ENCODE measurements at places on chromosomes 7 and 10. TPM values are rescaled to one million over a fixed set of nuclear protein-coding genes. Genes with fewer than 3 reads are reported as not detected.

GRCh38 chr10:71334221-71334791 is 15.2 kb downstream of the SLC29A3 start:
- H3K4me1 ChIP-seq: peaks cover 3% of the 10 kb centered on the region
- peak; percentile 74 for DNase-seq
- no peak overlapping the region for H3K4me3 ChIP-seq

GRCh38 chr7:111384065-111384891 is 178.0 kb downstream of the IMMP2L start:
- H3K27me3 ChIP-seq: no peaks in the 10 kb centered on the region
- DNase-seq: no peak

GRCh38 chr7:100604028-100604975 is 2.1 kb downstream of the PCOLCE start:
- peak overlapping the region; percentile 67 for H3K4me3 ChIP-seq
- peak; percentile 84 for DNase-seq
- no peaks in the 10 kb centered on the region for H3K27me3 ChIP-seq
- H3K4me1 ChIP-seq: peaks cover 23% of the 10 kb centered on the region

DNA sequence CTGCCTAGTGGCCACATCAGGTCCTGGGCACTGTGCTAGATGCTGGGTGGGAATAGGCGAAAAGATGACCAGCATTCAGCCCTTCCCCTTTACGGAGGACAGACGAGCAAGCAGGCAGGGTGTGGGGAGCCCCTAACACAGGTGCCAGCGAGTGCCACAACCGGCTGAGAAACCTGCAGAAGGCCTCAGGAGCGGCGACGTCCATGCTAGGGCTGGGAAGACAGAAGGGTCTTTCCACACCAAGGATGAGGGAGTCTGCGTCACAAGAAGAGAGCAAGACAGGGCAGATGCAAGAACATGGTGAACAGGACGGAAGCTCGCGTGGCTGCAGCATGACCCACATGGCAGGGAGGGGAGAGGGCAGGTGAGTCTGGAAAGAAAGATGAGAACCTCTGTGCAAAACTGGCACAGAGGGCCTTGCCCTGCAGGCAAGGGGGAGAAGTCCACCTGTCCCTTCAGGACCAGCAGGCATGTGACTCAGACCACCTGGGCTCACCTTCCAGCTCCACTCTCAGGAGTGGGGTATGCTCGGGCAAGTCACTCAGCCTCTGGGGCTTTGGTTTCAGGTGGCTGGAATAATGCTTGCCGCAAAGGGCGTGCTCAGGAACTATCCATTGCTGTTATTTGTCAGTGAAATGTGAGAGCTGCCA is 36.6 kb downstream of the KCNH2 start:
- no peaks in the 10 kb centered on the region for H3K4me1 ChIP-seq
- peak; percentile 42 for DNase-seq
- H3K36me3 ChIP-seq: no peaks in the 10 kb centered on the region
- H3K27ac ChIP-seq: no peak overlapping the region
- H3K27me3 ChIP-seq: no peaks in the 10 kb centered on the region

- H3K27me3 ChIP-seq: no peaks in the 10 kb centered on the region
- H3K27ac ChIP-seq: no peak overlapping the region
- H3K4me3 ChIP-seq: no peak overlapping the region
- H3K36me3 ChIP-seq: no peaks in the 10 kb centered on the region
- no peaks in the 10 kb centered on the region for H3K4me1 ChIP-seq
Measured at GRCh38 chr7:157097056-157097329, 41.7 kb upstream of the UBE3C start.

GRCh38 chr10:122521011-122521410 is 39.5 kb upstream of the DMBT1 start:
- no peaks in the 10 kb centered on the region for H3K36me3 ChIP-seq
- no peak overlapping the region for H3K4me3 ChIP-seq
- peaks cover under 1% of the 10 kb centered on the region for H3K4me1 ChIP-seq

- no peaks in the 10 kb centered on the region for H3K4me1 ChIP-seq
- H3K27ac ChIP-seq: no peak overlapping the region
- H3K4me3 ChIP-seq: no peak overlapping the region
- DNase-seq: no peak
Measured at GRCh38 chr7:138741453-138741735, 40.2 kb upstream of the SVOPL start.

DNA sequence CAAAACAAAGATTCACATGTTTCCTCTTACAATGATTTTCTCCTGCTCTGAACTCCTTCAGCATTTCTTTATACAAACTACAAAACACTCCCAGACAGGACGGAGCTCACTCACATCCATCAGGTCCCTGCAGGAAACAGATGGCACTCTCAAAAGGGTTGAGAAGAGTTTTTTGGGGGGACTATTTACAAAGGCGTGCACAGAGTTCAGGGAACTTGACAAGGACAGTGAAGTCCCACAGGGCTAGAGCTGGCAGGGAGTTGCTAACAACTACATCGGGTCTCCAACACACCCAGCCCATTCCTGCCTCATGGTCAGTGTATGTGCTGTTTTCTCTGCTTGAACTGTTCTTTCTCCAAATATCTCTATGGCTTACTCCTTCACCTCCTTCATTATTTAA is 24.7 kb upstream of the YAE1 start:
- H3K27ac ChIP-seq: no peak overlapping the region
- no peaks in the 10 kb centered on the region for H3K4me1 ChIP-seq
- H3K4me3 ChIP-seq: no peak overlapping the region
- H3K27me3 ChIP-seq: no peaks in the 10 kb centered on the region
- DNase-seq: no peak

DNA sequence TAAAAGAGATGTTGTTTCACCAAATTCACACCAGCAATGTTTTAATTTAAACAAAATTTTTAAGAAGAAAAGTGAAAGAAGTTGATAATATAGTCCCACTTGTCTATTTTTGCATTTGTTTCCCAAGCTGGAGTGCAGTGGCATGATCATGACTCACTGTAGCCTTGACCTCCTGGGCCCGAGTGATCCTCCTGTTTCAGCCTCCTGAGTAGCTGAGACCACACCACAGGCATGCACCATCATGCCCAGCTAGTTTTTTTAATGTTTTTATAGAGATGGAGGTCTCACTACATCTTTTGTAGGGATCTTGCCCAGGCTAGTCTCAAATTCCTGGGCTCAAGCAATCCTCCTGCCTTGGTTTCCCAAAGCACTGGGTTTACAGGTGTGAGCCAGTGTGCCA is 14.1 kb upstream of the NDUFA5 start:
- no peak for DNase-seq
- H3K36me3 ChIP-seq: no peaks in the 10 kb centered on the region
- H3K27me3 ChIP-seq: no peaks in the 10 kb centered on the region
- no peaks in the 10 kb centered on the region for H3K4me1 ChIP-seq

- H3K27ac ChIP-seq: peak overlapping the region; percentile 98
- H3K4me3 ChIP-seq: peak overlapping the region; percentile 76
- no peak for DNase-seq
Measured at GRCh38 chr10:122112021-122112616, 123.2 kb downstream of the TACC2 start.

- DNase-seq: no peak
- H3K27me3 ChIP-seq: no peaks in the 10 kb centered on the region
- H3K36me3 ChIP-seq: no peaks in the 10 kb centered on the region
- H3K27ac ChIP-seq: no peak overlapping the region
Measured at GRCh38 chr10:60605476-60605875, 172.8 kb upstream of the CDK1 start.

DNA sequence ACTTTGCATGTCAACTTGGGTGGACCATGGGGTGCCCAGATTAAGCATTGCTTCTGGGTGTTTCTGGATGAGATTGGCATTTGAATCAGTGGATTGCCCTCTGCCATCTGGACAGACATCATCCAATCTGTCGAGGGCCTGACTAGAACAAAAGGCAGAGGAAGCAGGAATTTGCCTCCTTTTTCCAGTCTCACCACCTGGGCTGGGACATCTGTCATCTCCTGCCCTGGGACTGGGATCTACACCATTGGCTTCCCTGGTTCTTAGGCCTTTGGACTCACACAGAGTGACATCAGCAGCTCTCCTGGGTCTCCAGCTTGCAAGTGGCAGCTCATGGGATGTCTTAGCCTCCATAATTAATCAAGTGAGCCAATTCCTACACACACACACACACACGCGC is 10.3 kb downstream of the SLC13A4 start:
- no peak overlapping the region for H3K4me3 ChIP-seq
- H3K36me3 ChIP-seq: no peaks in the 10 kb centered on the region
- H3K27ac ChIP-seq: no peak overlapping the region
- no peaks in the 10 kb centered on the region for H3K4me1 ChIP-seq
- DNase-seq: no peak
- no peaks in the 10 kb centered on the region for H3K27me3 ChIP-seq

GRCh38 chr7:140263277-140263676 is 86.5 kb upstream of the KDM7A start:
- H3K27me3 ChIP-seq: no peaks in the 10 kb centered on the region
- DNase-seq: no peak
- no peak overlapping the region for H3K4me3 ChIP-seq

DNA sequence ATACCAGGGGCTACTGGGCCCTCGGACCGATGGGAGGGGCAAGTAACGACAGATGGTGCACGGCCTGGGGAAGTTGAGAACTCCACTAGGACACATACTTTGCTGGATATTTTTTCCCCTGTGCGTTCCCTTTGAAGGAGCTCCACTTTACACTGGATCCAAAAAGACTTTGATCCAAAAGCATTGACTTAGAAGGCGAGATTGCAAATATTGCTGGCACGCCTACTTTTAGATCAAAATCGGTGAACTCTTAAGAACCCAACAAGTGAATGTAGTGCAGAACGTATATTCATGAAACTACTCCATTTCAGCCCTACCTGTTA is 436 bp upstream of the SLC25A13 start:
- no peaks in the 10 kb centered on the region for H3K4me1 ChIP-seq
- H3K4me3 ChIP-seq: peak overlapping the region; percentile 96
- peak overlapping the region; percentile 60 for H3K27ac ChIP-seq

DNA sequence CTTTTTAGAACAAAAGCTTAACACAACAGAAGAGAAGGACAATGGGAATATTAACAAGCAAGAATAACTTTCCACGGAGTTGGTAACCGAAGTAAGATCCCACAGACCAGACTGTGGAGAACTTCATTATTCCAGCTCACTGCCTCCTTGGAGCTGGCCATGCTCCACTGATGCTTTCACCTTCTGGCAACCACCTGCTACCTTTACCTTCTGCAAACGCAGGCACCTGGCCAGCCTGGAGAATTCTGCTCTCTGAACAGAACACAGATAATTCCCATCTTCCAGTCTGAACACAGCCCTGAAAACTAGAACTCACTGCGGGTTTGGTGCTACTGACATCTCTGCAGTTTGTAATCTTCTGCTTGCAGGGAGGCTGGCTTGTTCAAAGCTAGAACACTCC is 66.5 kb downstream of the JAZF1 start:
- no peaks in the 10 kb centered on the region for H3K27me3 ChIP-seq
- DNase-seq: no peak
- no peaks in the 10 kb centered on the region for H3K36me3 ChIP-seq
- H3K4me3 ChIP-seq: no peak overlapping the region

DNA sequence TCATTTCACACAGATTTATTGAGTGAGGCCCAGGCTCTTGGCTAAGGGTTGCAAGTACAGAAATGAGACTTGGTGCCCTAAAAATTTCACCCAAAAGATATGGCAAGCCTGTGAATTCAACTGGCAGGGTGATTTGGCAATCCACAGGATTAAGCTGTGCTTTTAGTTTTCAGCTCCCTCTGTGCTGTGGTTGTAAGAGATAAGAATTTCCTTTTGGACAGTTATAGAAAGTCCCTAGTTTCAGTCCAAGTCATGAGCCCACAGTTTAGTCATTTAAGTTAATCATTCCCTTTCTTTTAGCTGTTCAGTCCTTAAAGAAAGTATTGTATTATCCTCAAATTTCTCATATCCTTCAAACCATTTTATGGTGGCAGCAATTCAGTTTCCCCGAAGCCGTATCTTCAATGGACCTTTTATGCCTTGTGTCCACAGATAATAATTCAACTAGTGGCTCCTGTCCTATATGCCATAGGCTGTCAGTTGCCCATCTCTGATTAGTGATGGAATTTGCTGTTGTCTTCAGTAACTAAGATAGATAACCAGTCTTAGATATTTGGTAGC is 73.4 kb upstream of the NAMPT start:
- peak overlapping the region; percentile 16 for H3K27ac ChIP-seq
- no peak overlapping the region for H3K4me3 ChIP-seq
- H3K4me1 ChIP-seq: no peaks in the 10 kb centered on the region
- H3K27me3 ChIP-seq: no peaks in the 10 kb centered on the region

- no peak overlapping the region for H3K27ac ChIP-seq
- H3K36me3 ChIP-seq: peaks cover 34% of the 10 kb centered on the region
- no peaks in the 10 kb centered on the region for H3K27me3 ChIP-seq
- no peak overlapping the region for H3K4me3 ChIP-seq
- no peaks in the 10 kb centered on the region for H3K4me1 ChIP-seq
Measured at GRCh38 chr7:6392712-6393666, 54.8 kb downstream of the DAGLB start.

DNA sequence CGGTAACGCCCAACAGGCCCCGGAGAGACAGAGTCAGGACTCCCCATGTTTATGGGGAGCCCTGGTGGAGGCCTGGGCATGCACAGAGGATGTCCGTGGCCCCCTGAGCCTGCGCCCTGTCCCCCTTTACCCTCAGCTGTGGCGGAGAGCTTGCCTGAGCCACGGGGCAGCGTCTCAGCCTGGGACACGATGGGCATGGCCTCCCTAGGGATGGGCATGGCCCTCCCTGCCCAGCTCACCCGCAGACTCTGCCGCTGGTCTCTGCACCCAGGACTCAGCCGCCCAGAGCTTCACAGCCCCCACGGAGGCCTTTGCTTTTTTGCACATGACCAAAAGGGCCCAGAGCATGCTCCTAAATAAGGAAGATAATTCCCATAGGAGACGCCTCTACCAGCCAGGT is 394.2 kb downstream of the PTPRN2 start:
- no peak for DNase-seq
- no peak overlapping the region for H3K27ac ChIP-seq
- H3K36me3 ChIP-seq: no peaks in the 10 kb centered on the region
- no peaks in the 10 kb centered on the region for H3K4me1 ChIP-seq
- no peak overlapping the region for H3K4me3 ChIP-seq
- H3K27me3 ChIP-seq: no peaks in the 10 kb centered on the region

DNA sequence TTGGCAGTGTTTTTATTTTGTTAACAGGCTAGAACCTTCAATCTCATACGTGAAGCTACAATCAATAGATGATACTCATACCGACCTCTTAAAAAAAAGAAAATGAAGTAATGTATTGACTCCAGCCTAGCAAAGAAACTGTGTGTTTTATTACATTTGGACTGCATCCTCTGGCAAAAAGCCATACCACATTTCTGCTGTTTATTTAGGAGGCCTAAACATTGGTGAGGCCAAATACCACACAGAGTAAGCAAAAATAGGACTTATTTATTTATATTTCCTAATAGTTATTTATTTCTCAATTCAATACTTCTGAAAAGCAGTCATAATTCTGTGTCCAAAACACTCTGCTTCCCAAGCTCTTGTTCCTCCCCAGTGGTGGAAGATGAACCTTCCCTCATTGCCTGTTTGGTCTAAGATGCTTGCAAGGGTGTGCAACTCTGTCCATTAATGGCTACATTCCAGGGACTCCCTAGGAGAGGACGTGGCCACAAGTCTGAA is 398.8 kb upstream of the KLF6 start:
- no peak for DNase-seq
- H3K27me3 ChIP-seq: no peaks in the 10 kb centered on the region
- H3K27ac ChIP-seq: no peak overlapping the region
- no peaks in the 10 kb centered on the region for H3K4me1 ChIP-seq
- no peaks in the 10 kb centered on the region for H3K36me3 ChIP-seq

Gene TUBAL3
- not detected for total RNA-seq

Gene HYAL4
- total RNA-seq: not detected

Gene HTR7
- 0.16 TPM for total RNA-seq

Gene CLDN3
- 37.3 TPM for total RNA-seq

Gene ADCYAP1R1
- total RNA-seq: 0.29 TPM

Gene LFNG
- 1.7 TPM for total RNA-seq

Gene TAC1
- total RNA-seq: not detected

Gene ANKRD7
- total RNA-seq: not detected

Gene HPSE2
- not detected for total RNA-seq

Gene ANLN
- 0.66 TPM for total RNA-seq

Gene SFTPA2
- total RNA-seq: 0.12 TPM
